ENCODE measurements at places on chromosomes 2 and 18.

DNA sequence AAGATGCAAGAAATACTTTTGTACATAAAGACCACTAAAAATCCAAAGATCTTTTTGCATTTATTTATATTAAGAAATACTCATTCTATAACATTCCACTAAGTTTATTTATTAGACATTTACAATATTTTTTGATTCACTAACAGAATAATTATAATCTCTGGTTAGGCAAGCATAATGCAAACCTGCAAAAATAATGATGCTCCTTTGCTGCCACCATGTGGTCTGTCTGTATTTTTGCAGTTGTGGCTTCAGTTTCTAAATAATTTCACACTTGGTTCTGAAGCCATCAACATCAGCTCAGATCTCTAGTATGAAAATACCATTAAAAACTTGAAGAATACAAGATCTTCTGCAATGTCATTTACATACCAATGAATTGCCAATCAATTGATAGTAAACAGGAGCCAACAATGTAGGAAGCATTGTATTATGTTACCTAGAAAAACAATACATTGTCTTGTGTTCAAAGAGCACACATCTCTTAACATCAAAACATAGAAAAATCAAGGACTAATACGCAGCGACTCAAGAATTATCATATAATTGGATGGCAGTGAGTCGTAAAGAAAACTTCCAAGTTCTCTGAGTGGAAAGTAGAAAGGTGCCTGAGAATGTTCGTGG, 28.8 kb upstream of the WDR75 start:
- DNase-seq = peak; percentile 11

GRCh38 chr18:55353806-55354205, 234.2 kb downstream of the TCF4 start:
- no peak for DNase-seq

DNA sequence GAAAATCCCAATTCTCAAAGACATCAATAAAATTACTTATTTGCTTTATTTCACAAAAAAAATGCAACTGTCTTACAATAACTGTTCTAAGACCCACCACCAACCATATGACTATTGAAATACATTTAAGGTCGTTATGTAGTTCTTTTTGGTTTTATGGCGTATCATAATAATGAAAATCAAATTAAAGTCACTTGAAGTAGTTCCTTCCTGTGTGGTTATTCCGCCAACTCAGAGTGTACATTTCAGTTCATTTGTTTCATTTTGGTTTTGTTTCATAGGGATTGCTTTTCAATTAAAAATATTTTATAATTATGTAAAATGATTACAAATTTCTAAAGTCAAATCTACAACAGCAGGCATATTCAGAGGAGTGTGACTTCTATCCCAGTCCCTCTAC, 45.9 kb upstream of the AAK1 start:
- no peak for DNase-seq

DNA sequence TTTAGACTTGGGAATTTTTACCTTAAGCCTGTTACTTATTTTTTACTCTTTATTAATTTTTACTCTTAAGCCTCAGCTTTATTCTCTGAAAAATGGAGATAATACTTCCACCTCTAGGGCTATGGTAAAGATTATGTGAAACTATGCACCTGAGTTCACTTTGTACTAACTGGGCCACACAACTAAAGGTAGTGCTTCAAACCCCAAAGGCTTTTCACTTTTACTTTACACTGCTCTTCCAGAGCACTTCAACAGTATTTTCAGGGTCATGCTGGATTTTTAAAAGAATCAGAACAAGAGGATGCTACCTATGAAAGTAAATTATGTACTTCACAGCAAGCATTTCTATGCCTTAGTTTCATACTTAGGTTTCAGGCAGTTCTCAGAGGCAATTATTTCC, 27.8 kb downstream of the MEX3C start:
- DNase-seq = no peak

DNA sequence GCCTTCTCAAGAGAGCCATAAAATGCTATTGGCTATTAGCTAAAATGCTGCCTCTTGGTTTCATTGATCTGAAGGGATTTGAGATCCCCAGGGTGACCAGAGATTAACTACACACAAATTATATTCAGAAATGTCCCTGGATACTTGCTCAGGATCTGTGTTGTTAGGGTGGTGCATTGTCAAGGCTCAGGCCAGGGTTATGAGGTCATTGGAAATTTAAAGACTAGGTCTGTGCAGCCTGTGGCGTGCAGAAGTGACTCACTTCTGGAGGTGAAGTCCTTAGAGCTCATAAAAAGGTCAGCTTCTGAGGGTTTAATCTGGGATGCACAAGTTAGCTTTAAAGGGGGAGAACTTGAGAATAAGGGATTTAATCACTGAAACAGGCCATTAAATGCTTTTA, 23.5 kb downstream of the LRRTM1 start:
- no peak for DNase-seq

DNA sequence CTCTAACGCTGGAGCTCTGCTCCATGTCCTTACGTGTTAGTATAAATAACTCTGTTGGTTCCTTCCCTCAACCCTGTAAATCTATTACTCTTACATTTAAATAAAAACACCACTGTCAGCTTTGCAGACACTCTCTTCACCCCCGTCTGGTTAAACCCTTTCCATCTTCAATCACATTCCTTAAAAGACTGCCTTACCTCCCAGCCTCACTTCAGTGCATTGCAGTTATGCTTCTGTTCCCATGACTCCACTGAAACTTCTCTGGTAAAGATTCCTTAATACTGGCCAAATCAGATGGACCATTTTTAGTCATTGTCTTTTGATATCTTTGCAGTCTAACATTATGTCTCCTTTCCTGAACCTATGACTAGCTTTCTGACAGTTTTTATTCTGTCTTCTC, 61.7 kb downstream of the EML4 start:
- DNase-seq = no peak
